ENCODE measurements at places on chromosomes 6 and 20.

DNA sequence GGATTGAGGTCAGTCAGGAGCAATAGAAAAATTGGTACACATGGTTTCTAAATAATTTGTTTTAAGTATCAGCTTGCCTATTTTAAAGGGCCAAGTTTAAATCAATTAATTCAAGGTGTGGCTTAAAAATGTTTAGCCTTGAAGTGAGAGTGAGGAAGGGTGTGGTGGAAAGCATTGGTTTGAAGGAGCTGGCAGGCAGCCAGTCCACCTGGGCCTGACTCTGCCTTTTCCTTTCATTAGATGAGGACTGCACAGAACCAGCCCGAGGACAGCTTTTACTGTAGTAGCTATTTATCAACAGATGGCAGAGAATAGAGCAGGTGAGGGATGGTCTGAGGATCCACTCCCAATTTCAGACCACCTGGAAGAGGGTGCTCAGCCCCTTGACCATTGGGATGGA, 42.4 kb downstream of the DHX35 start:
- no peak for DNase-seq

GRCh38 chr20:50605136-50605535, 86.2 kb downstream of the RIPOR3 start:
- no peak for DNase-seq

GRCh38 chr20:56911946-56912345, 282.8 kb downstream of the TFAP2C start:
- no peak for DNase-seq

GRCh38 chr20:4082406-4083097, 67.2 kb upstream of the RNF24 start:
- DNase-seq: peak; percentile 67

GRCh38 chr20:35515949-35516645, 13.4 kb downstream of the C20orf173 start:
- DNase-seq: no peak

- DNase-seq: no peak
These were observed 273.7 kb downstream of the PTPRK start for GRCh38 chr6:128246472-128247260.

- no peak for DNase-seq
These were observed 241.4 kb downstream of the ESR1 start for GRCh38 chr6:152048921-152049320.

DNA sequence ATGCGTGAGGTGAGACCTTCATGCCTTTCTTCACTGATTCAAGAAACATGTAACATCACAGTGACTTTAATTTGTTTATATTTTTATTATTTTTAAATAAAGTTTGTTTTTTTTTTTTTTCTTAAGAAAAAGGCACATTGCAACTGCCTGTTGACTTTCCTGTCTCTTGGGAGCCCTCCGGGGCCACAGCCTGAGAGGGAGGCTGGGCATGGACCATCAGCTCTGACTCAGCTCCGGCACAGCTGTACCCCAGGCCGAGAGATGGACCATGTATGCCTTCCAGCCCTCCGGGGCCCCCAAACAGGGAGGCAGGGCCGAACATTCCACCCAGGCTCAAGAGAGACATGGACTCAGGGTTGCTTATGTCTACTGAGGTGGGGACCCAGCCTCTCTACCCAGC, 99.9 kb downstream of the NFATC2 start:
- DNase-seq: no peak

GRCh38 chr6:109174916-109175315, 79.6 kb downstream of the CEP57L1 start:
- no peak for DNase-seq

GRCh38 chr6:11370191-11371018, 137.9 kb upstream of the NEDD9 start:
- DNase-seq: peak; percentile 46

DNA sequence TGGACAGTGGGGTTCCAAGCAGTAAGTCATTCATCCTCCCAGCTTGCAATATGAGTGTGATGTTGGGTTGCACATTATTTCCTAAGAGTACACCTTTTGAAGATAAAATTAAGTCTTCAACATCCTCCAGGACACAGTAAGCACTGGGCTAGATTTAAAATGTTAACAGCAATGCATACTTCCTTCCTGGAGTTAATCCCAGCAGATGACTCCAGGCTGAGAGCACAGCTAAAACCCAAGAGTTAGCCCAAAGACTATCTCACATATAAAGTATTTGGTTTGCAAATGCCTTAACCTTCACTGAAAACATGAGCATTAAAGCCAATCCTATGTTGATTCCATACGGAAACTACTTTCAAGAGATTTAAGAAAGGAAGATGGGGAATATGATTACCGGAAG, 69.2 kb downstream of the SLC23A2 start:
- DNase-seq: no peak

GRCh38 chr20:40010483-40010882, 678.6 kb downstream of the MAFB start:
- no peak for DNase-seq

DNA sequence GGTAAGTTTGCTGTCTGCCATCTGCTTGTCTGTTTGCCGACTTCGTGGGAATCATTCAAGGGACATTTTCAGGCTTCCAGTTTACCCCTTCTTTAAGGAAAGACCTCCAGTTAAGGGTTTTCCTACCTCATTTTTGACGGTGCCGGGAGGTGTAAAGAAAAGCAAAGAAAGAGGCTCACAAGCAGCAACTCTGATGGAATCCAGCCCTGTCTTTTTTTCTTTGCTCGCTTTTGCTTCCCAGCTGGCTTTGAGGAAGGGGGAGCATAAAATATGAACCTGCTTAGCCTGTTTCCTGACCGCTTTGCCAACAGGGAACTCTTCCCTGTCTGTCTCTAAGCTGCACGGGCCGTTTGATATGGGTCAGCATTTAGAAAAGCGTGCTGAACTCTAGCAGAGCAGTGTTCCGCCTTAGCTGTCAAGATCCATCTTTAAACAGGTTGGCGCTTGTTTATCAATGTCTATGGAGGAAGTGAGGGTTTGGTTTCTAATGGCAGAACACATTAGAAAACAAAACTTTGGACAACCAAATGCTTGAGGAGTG, 13.8 kb downstream of the SYTL3 start:
- DNase-seq: no peak

- DNase-seq: no peak
These were observed 18.2 kb downstream of the ANKRD66 start for GRCh38 chr6:46764961-46765360.

DNA sequence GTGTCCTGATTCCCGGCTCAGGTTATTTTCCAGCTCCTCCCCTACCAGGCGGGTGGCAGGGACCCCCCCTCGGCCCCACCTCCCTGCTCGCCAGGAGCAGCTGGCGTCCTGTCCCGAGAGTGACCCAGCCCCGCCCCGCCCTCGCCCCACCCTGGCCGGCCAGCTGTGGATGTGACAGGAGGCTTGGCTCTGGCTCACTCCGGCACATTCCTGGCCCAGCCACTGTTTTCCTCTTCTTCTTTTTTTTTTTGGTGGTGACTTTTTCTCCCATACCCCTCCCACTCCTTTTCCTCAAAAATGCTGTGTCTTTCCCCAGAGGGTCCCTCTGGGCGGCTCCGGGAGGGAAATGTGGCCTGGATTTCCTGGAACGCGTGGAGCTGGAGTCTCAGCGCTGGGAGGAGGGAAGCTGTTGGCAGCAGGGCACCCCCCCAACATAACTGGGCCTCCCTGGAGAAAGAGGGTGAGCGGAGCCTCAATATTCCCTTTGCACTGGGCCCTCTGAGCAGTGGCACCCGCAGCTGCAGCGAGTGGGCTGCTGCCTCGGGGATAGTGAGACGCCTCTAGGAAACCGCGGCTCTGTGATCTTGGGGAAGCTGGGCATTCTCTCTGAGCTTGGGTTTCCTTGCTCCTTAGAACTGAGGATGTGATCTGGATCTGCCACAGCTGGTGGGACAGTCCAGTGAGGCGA, 28.3 kb upstream of the CSNK2A1 start:
- no peak for DNase-seq

GRCh38 chr6:122222761-122223160, 176.7 kb upstream of the HSF2 start:
- DNase-seq: no peak

DNA sequence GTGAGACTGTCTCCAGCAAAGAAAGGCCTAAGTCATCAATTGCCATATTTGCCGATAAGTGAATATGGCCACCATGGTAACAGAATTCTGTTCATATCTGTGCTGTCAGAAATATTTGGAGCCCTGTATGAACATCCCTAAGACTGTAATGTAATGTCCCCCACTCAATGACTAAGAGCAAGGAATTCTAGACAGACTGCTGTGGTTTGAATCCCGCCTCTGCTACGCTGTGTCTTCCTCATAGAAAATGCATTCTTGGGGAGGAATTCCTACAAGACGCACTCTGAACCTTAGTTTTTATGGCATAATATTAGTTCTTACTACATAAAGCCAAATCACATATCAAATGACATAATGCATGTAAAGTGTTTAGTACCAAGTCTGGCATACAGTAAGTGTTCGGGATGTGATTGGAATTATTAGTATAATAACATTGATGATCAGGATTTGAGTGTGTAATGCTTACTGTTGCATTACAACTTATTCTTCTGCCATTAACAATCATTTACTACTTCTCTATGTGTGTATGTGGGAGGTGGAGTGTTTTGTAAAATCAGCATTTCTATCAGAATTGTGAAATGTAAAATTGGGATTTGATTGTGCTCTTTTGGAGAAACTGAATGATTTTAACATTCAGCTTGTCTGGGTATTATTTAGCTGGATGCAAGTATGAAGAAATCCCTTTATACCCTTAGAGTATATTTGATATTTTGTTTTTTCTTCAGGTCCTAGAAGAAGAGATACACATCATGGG, 103.0 kb downstream of the OLIG3 start:
- DNase-seq: no peak

- DNase-seq: no peak
These were observed 10.6 kb downstream of the KCNK17 start for GRCh38 chr6:39303425-39304153.

GRCh38 chr6:56814802-56815201, 140.1 kb upstream of the BEND6 start:
- DNase-seq: peak; percentile 39

- DNase-seq: no peak
These were observed 51.3 kb upstream of the SAMD3 start for GRCh38 chr6:130274007-130274406.

- no peak for DNase-seq
These were observed 60.4 kb upstream of the ARMH2 start for GRCh38 chr6:24859132-24859531.

DNA sequence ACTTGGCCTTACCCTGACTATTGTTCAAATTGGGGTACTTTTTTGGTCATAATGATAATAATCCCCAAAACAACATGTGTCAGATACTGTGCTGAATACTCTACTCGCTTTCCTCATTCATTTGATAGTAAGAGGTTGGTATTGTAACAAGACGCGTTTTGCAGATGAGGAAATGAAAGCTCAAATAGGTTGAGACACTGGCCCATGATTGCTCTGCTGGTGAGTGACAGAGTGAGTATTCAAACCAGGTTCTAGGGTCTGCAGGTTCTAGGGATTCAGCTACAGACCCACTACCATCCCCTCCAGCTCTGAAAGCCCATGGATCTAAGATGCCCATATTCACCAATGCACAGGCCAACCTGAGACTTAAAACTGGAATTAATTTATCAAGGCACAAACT, 1.3 kb upstream of the ENPP4 start:
- no peak for DNase-seq

- DNase-seq: no peak
These were observed 115.3 kb upstream of the PROKR2 start for GRCh38 chr20:5432030-5432429.

DNA sequence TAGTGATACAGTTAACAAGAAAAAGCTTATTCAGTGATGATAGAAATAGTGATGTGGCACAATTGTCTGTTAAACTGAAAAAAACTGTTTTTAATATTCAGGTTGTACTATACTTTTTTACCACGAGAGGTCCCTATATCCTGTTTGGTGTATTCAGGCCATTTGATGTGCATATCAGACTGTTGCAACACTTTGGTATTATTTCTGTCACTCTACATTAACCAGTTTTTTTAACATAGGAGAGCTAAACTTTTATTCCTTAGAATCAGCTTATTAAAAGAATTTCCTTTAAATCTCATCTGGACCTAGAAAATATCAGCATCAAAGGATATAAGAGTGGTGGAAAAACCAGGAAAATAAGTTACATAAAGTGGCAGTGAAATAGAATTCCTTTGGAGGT, 36.8 kb downstream of the TSPYL4 start:
- DNase-seq: peak; percentile 67

DNA sequence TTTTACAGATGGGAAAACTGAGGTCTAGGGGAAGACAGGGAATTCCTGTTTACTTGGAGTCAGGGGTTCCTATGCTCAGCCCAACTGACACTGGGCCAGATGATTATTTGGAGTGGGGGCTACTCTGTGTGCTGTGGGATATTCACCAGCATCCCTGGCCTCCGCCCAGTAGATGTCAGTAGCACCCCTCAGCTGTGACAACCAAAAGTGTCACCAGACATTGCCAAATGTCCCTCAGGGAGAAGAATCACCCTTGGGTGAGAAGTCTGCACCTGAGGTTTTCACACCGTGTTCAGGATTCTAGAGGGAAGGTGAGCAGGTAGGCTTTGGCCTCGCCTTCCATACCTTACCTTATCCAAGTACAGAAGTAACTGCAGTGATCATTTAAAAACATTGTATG, 27.6 kb downstream of the CDH26 start:
- DNase-seq: no peak

- no peak for DNase-seq
These were observed 217.6 kb upstream of the FOXQ1 start for GRCh38 chr6:1094306-1094705.

DNA sequence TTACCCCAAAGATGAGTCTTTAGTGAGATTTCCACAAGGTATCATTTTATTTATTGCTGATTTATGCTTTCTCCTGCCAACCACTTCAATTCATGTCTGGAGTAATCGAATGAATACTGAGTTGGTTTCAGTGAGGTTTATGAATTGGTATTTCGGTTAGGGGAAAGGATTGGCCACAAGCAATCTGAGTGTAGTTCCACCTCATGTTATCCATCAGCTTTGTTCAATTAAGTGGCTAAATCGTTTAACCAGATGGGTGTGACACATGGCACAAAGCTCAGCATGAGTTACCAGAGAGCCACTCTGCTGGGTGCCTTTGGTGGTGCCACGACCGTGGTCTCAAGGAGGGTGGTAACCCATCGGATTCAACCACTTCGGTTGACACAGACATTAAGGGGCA, 148.2 kb downstream of the FNDC1 start:
- DNase-seq: no peak
